ENCODE measurements at places on chromosomes 12 and 14.

DNA sequence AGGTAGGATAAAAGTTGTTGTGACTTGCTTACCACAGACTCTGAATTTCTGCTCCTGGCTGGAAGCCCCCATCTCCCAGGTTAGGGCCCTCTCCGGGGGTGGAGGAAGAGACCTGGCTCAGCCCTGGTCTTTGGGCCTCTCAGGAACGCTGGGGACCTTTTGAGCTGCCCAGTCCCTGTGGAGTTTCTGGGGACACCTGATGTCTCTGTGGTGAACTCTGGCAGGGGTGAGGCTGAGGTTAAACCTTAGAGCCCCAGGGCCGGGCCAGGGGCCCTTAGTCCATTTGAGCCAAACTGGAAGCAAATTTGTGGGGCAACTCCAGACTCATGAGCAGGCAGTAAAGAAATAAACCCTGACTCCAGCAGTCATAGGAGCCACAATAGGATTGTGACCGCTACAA lies 112.1 kb downstream of the ADGRD1 start:
- DNase-seq: no peak
- peaks cover 12% of the 10 kb centered on the region for H3K27me3 ChIP-seq
- H3K27ac ChIP-seq: no peak overlapping the region
- H3K4me1 ChIP-seq: peaks cover 9% of the 10 kb centered on the region
- no peaks in the 10 kb centered on the region for H3K36me3 ChIP-seq

DNA sequence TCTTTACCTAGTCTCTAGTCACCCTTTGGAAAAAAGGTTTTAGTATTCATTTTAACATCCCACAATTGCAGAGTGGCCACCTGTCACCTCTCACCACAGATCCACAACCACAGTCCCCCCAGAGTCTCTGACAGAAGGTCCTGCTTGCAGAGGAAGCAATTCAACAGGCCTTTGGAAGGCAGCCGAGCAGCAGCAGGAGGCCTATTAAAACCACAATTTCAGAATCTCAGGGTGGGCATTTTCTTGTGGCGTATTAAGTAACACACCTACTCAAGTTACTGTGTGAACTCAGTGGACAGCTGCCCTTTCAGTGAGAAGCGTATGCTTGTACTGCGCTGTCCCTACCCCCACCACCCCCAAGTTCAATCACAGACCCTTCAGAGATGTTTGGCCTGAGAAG lies 234.0 kb upstream of the HMGA2 start:
- H3K36me3 ChIP-seq: peaks cover 3% of the 10 kb centered on the region
- no peak overlapping the region for H3K27ac ChIP-seq
- H3K4me1 ChIP-seq: peaks cover 78% of the 10 kb centered on the region
- peaks cover 3% of the 10 kb centered on the region for H3K27me3 ChIP-seq

- H3K4me3 ChIP-seq: no peak overlapping the region
- no peaks in the 10 kb centered on the region for H3K27me3 ChIP-seq
- no peaks in the 10 kb centered on the region for H3K4me1 ChIP-seq
- no peak overlapping the region for H3K27ac ChIP-seq
Measured at GRCh38 chr12:33376153-33376552, 63.5 kb downstream of the SYT10 start.

GRCh38 chr12:52235822-52236361 lies 2.8 kb downstream of the KRT7 start:
- H3K4me3 ChIP-seq: no peak overlapping the region
- no peak for DNase-seq
- no peak overlapping the region for H3K27ac ChIP-seq
- no peaks in the 10 kb centered on the region for H3K36me3 ChIP-seq
- peaks cover 79% of the 10 kb centered on the region for H3K27me3 ChIP-seq
- peaks cover 31% of the 10 kb centered on the region for H3K4me1 ChIP-seq

GRCh38 chr14:35159742-35160409 lies 37.5 kb downstream of the PRORP start:
- peaks cover 14% of the 10 kb centered on the region for H3K4me1 ChIP-seq
- H3K27ac ChIP-seq: no peak overlapping the region
- H3K4me3 ChIP-seq: no peak overlapping the region
- peaks cover 4% of the 10 kb centered on the region for H3K27me3 ChIP-seq
- no peak for DNase-seq

GRCh38 chr14:94936401-94936892 lies 166.5 kb upstream of the GSC start:
- H3K27me3 ChIP-seq: peaks cover 14% of the 10 kb centered on the region
- H3K4me1 ChIP-seq: peaks cover 4% of the 10 kb centered on the region
- peak; percentile 39 for DNase-seq
- no peaks in the 10 kb centered on the region for H3K36me3 ChIP-seq
- no peak overlapping the region for H3K27ac ChIP-seq

All from nephron progenitor cell (in vitro differentiated cells).